ENCODE measurements at places on chromosomes 12 and 14. TPM values are rescaled to one million over a fixed set of nuclear protein-coding genes. Genes with fewer than 3 reads are reported as not detected.
A peak's percentile ranks its signal among the peaks of the same experiment; 100 is the strongest.

DNA sequence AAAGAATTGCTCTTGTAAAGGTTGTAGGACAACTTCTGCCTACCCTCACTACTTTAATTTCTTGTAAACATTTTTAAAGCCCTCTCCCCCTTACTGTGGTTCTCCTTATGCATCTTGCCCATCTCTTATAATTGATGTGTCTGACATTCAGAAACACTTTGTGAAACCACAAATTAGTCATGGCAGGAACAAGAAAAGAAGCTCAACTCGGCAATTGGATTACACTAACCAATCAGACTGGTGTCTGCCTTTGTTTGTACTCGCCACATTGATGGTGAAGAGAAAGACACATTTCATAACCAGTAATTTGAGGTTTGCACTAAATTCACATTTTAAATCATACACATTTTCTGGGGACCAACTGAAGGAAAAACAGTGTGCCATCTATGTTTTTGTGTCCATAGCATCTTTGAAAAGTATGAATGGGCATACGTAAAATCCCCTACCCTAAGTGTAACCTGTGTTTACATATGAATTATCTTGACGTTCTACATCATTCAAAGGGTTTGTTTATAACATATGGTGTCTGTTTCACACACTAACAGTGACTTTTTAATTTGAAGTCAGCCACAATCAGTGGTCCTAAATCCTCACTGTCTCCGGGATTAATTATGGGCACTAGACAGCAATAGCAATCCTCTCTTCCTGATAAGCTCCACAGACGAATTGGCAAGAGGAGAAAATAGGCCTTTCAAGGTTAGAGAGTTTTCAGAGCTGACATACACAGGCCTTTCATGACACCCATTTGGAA lies 49.9 kb downstream of the OTX2 start:
- no peak for DNase-seq

DNA sequence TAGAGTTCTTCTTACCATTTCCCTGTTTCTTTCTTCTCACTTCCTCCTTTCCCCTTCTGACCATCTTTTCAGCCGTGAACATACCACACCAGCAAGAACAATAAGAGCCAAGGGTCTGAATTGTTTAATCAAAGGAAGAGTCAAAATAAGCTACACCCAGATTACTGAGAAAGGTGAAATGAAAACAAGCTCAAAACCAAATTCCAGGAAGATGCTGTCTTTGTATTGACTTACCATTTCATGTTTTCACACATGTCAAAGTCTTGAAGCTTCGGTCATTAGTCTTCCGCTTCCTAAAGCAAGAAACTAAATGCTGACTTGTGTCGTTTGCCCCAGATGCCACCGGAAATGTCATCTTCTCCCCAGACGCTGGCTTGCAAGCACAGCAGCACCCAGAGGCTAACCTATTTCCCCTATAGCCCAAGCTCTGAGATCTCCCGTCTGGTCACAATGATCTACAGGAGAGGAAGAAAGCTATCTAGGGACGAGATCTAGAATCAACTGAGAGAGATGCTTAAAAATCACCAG lies 136.5 kb upstream of the AMIGO2 start:
- DNase-seq: no peak

DNA sequence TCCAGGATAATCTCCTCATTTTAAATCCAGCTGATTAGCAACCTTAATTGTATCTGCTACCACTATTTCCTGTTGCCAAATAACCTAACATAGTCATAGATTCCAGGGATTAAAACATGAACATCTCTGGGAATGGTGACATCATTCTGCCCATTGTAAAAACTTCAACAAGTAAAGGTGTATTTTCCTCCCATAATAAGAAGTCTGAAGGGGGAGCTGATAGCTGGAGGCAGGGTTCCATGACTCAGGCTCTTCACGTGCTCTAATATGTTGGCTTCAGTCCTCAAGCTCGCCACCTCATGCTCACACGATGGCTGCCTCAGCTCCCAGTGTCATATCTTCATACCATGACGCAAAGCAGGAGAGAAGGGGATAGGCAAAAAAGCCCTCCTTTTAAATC lies 172.0 kb upstream of the VASH1 start:
- DNase-seq: no peak

GRCh38 chr14:75279153-75279762 lies 630 bp downstream of the FOS start:
- peak; percentile 93 for DNase-seq

DNA sequence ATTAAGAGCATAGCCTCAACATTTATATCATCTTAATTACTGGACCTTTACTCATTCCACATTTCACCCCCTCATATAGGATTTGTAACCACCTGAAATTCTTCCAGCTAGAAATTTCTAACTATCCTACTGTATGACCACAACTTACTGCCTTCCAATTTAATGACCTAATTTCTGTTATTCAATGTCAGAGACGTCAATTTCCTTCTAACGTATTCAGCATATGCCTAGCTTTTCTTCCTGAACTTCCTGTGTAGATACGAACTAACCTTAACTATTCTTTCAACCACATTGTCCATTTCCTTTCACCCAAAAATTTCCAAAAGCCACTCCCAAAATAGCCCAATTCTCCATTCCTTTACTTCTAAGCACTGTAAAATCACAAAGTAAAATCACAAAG lies 108.0 kb downstream of the EEA1 start:
- DNase-seq: no peak

DNA sequence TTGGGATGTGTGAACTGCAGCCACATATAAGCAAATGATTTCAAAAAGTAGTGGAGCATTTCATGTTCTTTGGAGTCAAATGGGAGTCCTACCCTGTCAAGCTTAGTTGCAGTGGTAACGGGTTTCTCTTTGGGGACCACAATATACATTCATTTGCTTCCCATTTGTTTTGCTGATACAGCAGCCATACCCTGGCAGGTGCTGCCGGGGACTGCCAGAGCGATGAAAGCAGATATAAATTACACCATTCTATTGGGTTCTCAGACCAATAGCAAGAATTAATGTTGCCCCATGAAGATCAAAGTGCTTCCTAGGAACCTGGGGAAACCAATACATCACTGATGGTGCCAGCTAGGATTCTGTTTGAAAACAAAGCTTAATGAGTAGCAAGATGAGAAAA lies 1621.5 kb upstream of the FLRT2 start:
- DNase-seq: no peak

DNA sequence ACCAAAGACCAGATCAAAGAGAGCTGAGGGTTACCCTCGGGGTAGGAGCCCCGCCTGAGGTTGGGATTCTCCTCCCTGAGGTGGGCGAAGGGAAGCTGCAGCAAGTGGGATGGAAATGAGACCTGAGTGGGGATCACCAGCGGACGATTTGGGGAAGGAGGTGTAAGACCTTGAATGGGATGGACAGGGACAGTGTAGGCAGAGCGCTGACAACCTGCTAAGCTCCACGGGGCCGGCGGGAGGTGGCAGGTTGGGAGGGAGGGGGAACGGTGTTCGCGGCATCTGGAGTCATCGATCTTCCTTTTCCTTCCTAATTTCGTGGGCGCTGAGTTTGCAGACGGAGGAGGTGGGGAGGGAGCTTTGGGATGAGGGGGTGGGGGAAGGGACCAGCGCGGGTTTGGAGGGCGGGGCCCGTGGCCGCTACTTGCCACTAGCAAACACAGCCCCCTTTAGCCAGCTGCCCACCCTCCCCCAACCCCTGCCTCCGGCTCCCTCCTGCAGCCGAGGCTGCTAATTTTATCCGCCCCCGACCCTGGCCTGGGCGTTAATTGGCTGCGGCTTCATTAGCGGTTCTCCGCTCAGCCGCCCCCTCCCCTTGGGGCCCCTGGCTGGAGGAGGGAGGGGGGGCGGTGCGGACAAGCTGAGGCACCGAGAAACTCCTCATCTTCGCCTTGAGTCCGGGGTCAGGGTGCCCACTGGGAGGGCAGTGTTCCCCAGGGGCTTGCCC lies 2.8 kb upstream of the SHMT2 start:
- no peak for DNase-seq

- DNase-seq: no peak
Observed at GRCh38 chr14:50829489-50830043, 1.4 kb downstream of the NIN start.

GRCh38 chr14:70942342-70942706 lies 35.1 kb downstream of the PCNX1 start:
- no peak for DNase-seq

- DNase-seq: no peak
Observed at GRCh38 chr12:54565310-54565985, 16.0 kb downstream of the PDE1B start.

DNA sequence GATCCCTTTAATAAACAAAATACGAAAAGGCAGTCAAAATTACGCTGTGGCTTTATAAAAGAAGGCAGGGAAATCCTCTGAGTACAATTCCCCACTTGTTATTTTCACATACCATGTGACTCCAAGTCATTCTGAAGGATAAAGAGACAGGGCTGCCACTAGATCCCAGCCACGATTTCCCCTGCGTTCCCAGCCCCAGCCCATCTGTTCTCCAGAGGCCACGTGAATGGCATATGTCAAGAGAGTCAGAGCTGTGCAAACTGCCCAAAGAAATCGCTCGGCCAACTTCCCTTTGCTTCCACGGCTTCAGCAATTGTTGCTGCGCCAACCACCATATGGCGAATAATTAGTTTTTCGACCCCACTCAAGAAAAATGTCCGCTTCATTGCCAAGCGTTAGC lies 161.3 kb downstream of the C12orf42 start:
- DNase-seq: no peak

Gene CARMIL3
- total RNA-seq: 0.14 TPM

Gene RASAL1
- total RNA-seq: not detected

Gene CCDC175
- not detected for total RNA-seq

Measured in posterior vena cava (tissue), 2 donors.